ENCODE measurements at places on chromosomes 6 and 20. TPM values are rescaled to one million over a fixed set of nuclear protein-coding genes. Genes with fewer than 3 reads are reported as not detected.

DNA sequence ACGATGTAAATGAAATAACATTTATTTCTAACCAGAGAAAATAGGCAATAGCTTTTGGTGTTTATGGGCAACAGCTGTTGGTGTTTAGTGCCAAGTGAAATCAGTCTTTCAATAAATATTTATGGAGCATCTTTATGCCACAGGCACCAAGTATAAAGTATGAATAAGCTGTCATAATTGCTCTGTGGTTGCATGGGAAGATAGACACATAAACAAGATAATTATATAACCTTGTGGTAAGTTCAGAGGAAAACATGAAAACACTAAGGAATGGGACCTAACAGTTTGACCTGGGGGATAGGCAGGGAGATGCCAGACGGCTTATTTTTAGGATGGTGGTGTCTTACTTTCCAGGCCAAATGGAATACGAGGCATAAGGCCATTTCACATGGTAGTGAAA, 110.9 kb downstream of the GFRAL start:
- no peak overlapping the region for H3K4me3 ChIP-seq
- no peaks in the 10 kb centered on the region for H3K4me1 ChIP-seq
- DNase-seq: no peak
- no peak overlapping the region for H3K27ac ChIP-seq

DNA sequence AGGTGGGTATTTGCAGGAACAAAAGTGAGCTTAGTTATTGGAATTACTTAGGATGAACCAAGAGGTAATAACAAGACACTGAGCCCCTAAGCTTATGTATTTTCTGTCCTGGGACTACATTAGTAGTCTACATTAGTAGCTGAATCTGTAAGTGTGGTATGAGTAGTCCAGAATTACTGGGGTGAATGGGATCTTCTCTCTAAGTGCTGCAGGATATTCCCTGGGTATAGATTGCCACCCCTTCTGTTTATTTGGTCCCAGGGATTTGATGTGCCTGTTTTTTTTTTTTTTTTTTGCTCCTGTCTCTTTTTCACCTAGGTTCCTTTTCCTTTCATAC, 5.9 kb downstream of the CD2AP start:
- no peaks in the 10 kb centered on the region for H3K27me3 ChIP-seq
- H3K4me1 ChIP-seq: peaks cover 21% of the 10 kb centered on the region
- H3K27ac ChIP-seq: peak overlapping the region; percentile 9
- H3K36me3 ChIP-seq: no peaks in the 10 kb centered on the region
- no peak for DNase-seq

TMC2 gene
- polyA plus RNA-seq: not detected

- H3K4me3 ChIP-seq: no peak overlapping the region
- H3K4me1 ChIP-seq: peaks cover 30% of the 10 kb centered on the region
- peak overlapping the region; percentile 60 for H3K27ac ChIP-seq
- H3K36me3 ChIP-seq: no peaks in the 10 kb centered on the region
- no peaks in the 10 kb centered on the region for H3K27me3 ChIP-seq
- no peak for DNase-seq
Observed at GRCh38 chr6:129105793-129106192, 222.9 kb downstream of the LAMA2 start.

GTSF1L gene
- polyA plus RNA-seq: not detected

ETV7 gene
- polyA plus RNA-seq: 0.10 TPM

GRCh38 chr6:15443119-15443830, 197.4 kb downstream of the JARID2 start:
- DNase-seq: no peak
- H3K4me1 ChIP-seq: peaks cover 74% of the 10 kb centered on the region
- peak overlapping the region; percentile 35 for H3K27ac ChIP-seq
- H3K27me3 ChIP-seq: no peaks in the 10 kb centered on the region
- no peaks in the 10 kb centered on the region for H3K36me3 ChIP-seq

All from heart right ventricle (tissue), 16 donors.